Activated naive CD8-positive, alpha-beta T cell treated with anti-CD3 and anti-CD28 coated beads, Interleukin-2, amount 10 ng/mL, durations not matched to agents 7 days and 5 days (primary cell): ENCODE measurements at places on chromosomes 6 and 20.

DNA sequence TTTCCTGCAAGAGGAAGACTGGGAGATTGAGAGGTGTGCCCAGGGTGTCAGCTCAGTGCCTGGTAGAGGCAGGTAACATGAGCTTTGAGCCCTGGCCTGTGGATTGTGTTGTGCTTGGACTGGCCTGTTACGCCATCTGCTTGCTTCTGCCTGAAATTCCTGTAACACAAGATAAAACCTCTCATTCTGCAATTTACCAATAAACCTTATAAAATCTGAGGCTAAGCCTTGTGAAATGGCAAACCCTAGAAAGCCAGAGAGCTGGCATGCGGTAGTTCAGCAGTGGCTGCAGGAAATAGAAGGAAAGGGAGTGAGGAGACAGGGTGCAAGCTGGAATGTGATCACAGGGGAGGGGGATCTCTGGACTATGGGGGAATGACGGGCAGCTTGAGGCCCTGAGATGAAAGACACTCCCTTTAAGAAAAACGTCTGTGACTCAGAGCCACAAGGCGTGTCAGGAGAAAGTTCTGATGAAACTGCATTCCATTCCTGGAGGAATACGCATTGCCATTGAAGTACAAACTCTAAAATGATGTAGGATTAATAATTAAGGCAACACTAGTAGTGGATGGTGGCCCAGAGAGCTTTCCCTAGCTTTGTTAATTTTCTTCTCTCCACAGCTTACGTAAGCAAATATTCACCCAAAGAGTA is 26.3 kb upstream of the TFAP2A start:
- no peak for DNase-seq

GRCh38 chr6:134010974-134011373 is 41.5 kb downstream of the SLC2A12 start:
- no peak for DNase-seq

DNA sequence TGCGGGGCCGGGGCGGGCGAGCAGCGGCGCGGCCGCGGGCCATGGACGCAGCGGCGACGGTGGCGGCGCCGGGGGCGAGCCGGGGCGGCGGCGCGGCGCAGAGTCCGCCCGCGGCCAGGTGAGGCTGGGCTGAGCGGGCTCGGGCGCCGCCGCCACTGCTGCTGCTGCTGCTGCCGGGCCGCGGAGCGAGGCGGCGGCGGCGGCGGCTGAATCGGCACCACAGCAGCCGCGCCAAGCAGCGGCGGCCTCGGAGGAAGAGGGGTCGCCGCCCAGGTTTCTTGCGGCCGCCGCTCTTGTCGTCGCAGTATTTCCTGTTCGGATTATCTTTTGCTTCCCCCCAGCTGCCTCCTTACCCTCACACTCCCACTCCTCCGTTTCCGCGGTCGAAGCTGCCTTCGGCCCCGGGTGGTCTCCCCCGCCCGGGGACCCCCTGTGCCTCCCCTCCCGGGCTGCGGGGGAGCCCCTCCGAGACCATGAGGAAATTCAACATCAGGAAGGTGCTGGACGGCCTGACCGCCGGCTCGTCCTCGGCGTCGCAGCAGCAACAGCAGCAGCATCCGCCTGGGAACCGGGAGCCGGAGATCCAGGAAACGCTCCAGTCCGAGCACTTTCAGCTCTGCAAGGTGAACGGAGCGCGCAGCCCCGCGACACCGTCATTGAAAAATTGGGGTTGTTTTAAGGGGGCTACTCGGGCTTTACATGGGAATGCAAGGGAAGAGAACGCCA is at the start of gene STXBP5:
STXBP5 (plus strand) TSS at position 358 of the 726 bp plus-strand sequence; CDS start at position 474, 116 bp downstream.
- peak; percentile 63 for DNase-seq

DNA sequence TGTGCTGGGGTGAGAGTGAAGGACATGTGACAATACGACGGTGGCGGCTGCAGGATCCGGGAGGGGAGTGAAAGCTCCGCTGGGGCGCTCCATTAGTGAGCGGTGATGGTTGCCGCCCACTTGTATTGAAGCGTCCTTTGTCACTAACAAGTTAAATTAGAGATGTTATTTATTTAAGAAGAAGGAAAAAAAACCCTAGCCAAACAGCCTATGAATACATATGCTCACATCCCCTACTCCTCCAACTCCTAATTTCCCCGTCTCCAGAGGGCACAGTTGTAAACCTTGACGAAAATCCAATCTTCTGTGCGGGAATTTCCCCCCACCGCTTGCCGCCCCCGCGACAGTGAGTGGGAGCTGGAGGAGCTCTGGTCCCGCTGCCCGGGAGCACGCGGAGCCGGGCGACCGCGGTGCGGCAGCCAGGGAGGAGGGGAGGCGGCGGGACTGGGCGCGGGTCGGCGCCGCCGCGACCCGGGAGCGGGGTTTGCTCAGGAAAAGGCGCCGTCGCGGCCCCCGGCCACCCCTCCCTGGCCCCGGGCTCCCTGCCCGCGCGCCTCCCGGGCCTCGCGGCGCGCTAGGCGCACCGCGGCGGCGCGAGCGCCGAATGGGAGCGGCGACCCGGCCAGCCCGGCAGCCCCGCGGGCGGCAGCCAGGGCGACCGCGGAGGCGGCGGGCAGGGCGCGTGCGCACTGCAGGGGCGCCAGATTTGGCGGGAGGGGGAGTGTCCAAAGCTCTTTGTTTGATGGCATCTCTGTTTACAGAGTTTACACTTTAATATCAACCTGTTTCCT is at the start of gene MYB:
MYB (plus strand) TSS at position 767 of the 791 bp plus-strand sequence. CDS start 206 bp downstream, outside the sequence.
- DNase-seq, result peak; percentile 83

- no peak for DNase-seq
Measured at GRCh38 chr6:2872423-2873358, 30.4 kb downstream of the SERPINB9 start.

- no peak for DNase-seq
Measured at GRCh38 chr20:40634891-40635290, 54.1 kb downstream of the MAFB start.

- DNase-seq, result no peak
Measured at GRCh38 chr20:60512443-60512842, 554.2 kb downstream of the CDH26 start.

- no peak for DNase-seq
Measured at GRCh38 chr6:148530976-148531375, 188.3 kb downstream of the SASH1 start.

- no peak for DNase-seq
Measured at GRCh38 chr6:42349753-42350511, 101.8 kb downstream of the TRERF1 start.

DNA sequence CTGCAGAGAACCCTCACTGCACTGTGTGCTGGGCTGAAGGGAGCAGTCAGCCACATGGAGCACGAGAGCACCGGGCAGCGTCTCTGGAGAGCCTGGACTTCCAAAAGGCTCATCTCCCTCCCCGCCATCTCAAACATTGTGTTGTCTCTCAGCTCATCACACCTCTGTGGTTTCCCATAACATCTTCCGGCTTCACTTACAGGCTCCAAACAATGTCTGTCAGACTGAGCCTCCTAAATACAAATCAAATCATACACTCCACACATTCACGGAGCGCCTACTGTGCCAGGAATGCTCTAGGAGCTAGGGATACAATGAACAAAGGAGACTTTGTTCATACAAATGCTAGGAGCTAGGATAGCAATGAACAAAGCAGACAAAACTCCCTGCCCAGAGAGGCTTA is 398.0 kb downstream of the RNGTT start:
- no peak for DNase-seq

DNA sequence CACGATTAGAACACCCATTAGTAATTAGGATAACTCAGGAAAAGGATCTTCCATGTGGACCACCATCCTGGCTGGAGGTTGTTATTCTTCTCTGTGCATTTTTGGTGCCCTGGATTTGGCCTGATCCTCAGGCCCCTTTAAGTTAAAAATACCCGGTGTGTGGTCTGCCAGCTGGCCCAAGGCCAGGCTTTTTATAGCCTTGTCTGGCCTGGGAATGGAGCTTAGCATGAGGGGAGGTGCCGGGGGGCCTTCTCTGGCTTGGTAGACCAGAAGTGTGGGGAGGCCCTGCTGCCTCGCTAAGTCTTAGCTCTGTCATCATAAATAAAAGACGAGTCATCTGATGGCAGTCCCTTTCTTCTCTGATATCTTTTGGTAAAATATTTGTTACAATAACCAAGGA is 71.4 kb downstream of the ARID1B start:
- no peak for DNase-seq

DNA sequence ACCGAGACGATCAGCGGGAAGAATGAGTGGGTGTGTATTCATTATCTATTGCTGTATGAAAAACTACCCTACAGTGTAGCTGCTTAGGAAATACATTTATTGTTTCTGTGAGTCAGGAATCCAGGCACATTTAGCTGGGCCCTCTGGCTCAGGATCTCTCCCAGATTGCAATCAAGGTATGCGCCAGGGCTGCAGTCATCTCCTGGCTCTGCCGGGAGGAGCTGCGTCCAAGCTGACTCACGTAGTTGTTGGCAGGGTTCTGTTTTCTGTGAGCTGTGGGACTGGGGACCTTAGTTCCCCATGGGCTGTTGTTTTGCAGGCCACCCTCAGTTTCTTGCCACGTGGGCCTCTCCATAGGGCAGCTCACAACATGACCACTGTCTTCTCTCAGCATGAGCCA is 68.2 kb upstream of the FUCA2 start:
- DNase-seq, result no peak

DNA sequence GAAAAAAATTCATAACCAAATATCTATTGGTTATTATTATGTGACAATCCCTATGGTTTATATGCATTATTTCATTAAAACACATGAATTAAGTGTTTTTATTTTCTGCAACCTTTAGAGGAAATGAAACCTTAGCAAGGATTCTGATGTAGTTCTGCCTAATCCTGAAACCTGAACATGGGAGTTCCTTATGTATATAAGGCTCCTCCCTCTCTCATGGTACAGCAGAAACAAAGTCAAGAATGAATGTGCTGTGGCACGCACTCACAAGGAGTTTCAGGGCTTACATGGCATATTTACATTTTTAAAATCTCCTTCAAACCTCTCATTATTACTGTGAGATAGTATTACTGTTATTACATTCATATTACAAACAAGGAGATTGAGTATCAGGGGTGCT is 426.4 kb upstream of the CITED2 start:
- DNase-seq, result no peak

DNA sequence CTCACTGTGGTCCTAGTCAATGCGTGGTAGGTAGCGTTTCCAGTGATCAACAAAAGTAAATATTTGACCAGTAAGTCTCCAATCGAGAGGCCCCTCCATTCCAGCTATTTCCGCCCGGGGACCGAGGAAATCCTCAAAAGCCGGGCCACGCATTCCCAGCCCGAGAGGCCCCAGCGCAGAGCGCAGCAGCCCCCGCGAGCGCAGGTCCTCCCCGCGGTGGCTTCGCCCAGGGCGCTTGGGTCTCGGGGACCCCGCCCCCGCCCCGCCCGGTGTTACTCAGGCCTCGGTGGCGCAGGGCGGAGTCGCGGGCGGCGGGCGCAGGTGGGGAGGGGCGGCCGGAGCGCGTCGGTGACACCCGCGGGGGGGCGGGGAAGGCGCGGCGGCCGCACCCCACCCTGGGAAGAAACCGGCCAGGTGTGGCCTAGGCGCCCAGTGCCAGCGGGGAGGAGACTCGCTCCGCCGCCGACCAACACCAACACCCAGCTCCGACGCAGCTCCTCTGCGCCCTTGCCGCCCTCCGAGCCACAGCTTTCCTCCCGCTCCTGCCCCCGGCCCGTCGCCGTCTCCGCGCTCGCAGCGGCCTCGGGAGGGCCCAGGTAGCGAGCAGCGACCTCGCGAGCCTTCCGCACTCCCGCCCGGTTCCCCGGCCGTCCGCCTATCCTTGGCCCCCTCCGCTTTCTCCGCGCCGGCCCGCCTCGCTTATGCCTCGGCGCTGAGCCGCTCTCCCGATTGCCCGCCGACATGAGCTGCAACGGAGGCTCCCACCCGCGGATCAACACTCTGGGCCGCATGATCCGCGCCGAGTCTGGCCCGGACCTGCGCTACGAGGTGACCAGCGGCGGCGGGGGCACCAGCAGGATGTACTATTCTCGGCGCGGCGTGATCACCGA is at the start of gene DSP:
DSP (plus strand) TSS at position 497 of the 890 bp plus-strand sequence; CDS start at position 742, 245 bp downstream.
- DNase-seq, result peak; percentile 57

- DNase-seq, result peak; percentile 48
Measured at GRCh38 chr6:33696548-33697518, 14.7 kb downstream of the UQCC2 start.

- no peak for DNase-seq
Measured at GRCh38 chr20:22576733-22577514, 7.4 kb downstream of the FOXA2 start.

DNA sequence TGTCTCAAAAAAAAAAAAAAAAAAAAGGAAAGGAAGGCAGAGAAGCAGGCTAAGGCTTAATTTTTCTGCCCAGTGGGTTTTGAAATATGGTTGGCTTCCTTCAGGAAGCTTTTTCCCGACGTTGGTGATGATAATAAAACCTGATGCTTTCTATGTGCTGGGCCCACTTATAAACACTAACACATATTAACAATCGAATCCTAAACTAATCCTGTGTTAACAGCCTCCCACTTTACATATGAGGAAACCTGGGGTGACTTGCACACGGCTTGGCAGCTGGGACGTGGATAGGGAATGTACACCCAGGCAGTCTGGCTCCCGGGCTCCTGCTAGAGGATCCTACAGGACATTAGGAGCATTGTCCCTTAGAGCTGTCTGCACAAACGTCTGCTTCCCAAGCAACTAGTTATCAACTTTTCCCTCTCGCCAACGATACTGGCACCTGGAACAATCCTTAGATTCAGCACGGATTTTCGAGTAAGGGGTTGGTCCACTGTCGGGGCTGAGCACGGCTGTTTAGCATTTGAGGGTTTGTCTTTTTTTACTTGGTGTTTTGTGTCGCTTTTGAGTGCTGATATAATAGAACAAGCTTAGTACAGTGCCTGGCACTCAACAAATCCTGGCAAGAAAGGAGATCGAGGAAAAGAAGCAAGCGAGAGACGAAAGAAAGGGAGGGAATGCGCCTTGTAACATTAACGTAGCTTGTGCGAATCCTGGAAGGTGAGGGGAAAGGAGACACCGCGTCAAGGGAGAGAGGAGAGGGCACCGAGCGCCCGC is 622 bp upstream of the KIZ start:
- DNase-seq, result no peak

GRCh38 chr6:13526727-13527670 is 39.6 kb upstream of the GFOD1 start:
- DNase-seq, result peak; percentile 38

DNA sequence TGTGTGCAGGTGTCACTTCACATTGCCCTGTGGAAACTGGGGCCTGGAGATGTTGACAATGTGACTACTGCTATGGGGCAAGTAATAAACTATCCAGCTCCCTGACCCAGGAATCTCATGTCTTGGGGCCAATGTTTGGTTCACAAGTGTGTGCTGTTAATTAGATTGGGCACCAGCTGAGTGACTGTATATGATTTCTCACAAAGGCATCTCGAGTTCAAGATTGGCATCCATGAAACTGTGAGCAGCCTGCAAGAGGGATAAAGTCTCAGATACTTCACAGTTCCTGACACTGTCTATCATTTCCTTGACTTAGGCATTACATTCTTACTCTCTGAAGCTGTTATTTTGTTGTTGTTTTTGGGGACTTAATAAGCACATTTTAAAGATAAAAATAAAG is 264.0 kb downstream of the PRKN start:
- no peak for DNase-seq

GRCh38 chr6:116666869-116667268 is 1.7 kb downstream of the ZUP1 start:
- no peak for DNase-seq
